ENCODE measurements at places on chromosomes 12 and 14.

DNA sequence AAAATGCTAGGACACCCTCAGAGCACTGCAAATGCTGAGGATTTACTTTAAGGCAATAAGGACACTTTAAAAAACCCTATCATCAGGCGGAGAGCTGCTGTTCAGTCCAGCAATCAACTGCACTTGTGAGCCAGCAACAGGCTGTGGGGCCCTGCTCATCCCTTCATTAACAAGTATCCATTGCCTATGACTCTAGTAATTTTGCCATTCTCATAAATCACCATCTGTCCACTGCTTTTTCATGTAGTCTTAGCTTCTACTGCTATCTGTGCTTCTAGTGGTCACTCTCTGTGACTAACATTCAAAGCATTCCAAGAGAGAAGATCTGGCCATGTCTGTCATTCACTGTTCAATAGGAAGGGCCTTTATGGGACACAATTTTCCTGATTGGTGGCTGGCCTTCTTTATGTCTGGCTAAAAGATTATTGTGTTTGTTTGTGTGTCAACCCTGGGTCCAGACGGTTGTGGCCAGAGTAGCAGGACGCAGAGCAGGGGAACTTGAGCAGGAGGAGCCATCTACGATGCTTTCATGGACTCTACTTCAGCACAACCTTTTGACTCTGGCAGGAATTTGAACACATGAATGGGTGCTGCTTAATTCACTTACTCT is 3.6 kb upstream of the KRAS start:
- DNase-seq = no peak

DNA sequence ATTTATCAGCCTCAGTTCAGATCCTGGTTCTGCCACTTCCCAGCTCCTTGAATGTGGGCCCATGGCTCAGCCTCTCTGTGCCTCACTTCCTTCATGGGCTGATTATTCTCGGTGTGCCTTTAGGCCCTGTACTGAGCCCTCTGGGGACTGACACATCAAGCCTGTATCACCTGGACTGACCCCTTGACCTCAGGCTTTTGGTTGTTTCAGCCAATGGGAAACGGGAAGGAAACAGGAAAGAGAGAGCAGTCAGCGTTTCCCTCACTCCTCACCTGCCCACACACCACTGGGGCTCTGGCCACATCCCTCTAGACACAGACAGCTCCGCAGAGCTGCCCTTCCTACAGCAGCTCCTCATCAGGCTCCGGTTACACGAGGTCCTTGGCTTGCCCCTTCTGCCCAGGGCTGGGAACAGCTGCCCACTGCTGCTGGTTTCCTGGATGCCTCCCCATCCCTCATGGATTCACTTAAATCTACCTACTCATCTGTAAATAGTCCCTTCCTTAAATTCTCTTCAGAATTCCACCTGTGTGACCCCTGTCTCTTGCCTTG is 37.0 kb upstream of the ITPR2 start:
- no peak for DNase-seq

DNA sequence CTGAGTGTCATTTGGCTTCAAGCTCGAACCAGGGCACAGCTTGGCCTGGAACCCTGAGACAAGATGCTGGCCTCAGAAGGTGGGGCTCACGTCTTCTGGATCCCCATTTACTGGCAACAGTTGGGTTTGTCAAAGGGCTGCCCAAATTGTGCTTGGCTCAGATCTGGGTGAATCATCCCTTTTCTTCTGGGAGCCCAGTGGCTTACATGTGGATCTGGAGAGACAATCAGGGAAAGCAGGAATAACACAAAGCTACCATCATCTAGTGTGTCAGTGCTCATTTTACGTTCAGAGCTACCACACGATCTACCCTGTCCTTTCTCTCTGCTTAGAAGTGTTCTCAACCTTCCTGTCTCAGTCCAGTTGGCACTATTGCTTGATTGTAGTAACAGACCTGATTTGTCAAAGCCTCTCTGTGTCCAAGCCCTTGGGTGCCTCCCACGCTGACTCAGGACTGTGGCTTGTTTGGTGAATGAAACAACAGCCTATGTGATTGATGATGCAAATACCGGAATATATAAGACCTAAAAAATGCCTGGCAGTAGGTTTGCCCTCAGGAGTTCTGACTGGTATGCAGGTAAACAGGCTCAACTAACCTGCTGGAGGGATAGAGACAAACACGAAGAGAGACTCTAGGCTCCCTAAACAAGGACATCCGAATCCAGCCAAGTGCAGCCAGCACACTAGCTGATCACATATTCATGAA is 974.3 kb downstream of the VRK1 start:
- no peak for DNase-seq

DNA sequence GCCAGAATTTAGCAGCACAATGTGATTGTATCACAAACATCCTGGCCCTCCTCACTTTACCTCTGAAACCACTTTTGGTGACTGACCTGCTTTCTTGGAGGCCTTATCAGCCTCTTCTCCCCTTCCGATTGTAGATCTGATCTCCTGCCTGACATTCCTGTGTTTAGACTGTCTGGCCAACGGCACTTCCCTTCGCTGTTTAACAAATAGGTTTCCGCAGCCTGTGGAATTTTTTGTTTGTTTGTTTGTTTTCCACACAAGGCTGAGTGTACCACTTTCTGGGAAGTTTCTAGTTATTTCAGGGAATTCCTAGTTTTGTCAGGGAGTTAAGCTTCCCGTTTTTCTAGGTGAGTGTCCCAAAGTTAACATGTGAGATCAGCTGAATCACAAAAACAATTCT is 65.9 kb upstream of the CDKN3 start:
- no peak for DNase-seq

DNA sequence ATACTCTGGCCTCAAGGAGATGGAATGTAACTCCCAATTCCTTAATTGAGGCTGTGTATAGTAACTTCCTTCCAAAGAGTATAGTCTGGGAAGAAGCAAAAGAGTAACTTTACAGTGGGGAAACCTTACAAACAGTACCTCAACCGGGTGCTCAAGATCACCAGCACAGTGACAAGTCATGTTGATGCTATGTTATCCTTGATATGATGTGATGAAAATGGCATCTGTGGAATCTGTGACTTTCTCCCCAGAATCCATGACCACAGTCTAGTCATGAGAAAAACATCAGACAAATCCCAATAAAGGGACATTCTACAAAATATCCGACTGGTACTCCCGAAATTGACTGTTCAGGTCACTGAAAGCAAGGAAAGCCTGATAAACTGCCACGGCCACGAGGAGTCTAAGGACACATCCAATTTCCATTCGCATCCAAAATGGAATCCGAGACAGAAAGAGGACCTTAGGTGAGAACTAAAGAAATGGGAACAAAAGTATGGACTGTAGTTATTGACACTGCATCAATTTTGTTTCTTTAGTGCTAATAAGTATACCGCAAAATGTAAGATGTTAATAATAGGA is 97.3 kb upstream of the FRMD6 start:
- DNase-seq = no peak

DNA sequence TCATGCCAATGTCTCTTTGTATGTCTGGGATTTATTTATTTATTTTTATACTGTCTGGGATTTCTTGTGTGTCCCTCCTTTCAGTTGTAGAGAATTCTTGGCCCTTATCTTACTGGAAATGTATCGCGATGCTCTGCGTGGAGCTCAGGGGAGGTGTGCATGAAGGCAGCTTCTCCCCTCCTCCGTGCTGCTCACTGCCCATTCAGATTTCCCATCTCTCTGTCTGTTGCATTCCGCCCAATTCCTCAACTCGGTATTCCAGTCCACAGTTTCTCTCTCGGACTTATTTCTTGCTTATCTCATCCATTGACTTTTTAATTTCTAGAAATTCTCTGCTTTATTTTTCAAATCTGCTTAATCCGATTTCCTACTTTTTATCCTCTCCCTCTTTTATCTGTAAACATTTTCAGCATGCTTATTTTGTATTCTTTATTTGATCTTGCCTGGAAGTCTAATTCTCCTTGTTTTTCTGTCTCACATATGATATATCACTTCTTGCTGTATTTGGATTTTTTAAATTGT is 93.2 kb downstream of the FBXW8 start:
- no peak for DNase-seq

DNA sequence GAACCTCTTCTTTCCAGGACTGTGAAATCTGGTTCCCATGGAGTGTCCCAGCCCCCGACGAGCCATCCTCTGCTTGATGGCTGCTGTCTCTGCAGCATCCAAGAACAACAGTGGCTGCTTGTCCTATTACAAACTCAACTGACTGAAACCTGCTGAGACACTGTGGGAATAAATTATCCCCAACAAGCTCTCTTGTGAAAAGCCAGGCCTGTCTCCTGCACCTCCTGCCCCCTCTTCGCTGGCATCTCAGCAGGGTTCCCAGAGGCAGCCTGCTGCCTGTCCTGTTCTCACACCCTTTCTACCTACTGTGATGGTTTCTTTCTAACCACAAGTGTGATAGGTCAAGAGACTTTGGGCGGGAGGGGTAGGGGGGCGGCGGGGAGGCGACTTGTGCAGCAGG is 180.2 kb downstream of the TSPAN9 start:
- no peak for DNase-seq

GRCh38 chr12:12721176-12721751 is 4.1 kb downstream of the CDKN1B start:
- DNase-seq = no peak

DNA sequence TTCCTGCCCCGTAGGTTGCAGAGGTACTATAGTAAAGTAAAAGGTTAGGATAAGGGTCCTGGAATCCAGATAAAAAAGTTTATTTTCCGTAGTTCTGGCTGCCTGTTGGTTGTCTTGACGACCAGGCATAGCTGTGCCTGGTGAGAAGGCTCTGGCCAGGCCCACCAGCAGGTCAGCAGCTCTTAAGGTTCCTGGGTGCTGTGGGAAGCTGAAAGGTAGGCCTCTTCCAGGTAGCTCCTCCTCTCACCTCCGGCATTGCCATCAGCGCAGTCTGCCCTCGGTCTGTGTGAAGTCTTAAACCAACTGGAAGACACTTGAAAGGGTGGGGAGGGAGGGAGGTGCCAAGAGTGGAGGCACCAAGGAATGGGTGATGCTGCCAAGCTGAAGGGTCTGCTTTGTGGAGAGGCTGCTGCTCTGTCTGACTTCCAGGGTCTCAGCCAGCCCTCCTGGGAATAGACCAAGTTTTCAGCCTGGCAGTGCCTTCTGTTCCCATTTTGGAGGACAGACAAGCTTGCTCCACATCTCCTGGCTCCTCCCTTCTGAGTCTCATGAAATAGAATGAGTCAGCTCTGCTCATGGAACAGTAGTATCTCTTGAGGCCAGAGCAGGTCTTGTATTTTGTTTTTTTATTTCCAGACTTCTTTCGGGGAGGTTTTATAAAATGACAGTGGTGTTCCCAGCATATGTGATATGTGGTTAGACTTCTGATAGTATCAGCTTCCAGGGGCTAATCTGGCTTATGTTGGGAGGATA is 5.2 kb upstream of the ACADS start:
- DNase-seq = no peak

DNA sequence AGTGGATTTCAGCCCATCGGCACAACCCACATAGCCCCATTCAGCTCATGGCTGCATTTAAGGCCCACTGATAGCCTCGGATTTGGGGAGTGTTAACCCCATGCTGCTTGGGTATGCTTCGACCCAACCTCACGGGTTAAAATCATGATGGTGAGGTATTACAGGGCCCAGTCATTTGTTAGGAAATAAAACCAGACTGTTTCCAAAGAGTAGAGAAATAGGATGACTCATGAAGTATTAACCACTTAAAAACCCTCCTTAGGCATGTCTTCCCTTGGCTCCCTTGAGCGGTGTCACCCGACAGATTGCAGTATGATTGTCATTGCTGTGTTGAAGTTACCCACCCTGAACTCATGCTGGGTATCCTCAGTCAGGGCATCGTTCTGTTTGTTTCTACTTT is 289.1 kb downstream of the CACNA1C start:
- DNase-seq = no peak

DNA sequence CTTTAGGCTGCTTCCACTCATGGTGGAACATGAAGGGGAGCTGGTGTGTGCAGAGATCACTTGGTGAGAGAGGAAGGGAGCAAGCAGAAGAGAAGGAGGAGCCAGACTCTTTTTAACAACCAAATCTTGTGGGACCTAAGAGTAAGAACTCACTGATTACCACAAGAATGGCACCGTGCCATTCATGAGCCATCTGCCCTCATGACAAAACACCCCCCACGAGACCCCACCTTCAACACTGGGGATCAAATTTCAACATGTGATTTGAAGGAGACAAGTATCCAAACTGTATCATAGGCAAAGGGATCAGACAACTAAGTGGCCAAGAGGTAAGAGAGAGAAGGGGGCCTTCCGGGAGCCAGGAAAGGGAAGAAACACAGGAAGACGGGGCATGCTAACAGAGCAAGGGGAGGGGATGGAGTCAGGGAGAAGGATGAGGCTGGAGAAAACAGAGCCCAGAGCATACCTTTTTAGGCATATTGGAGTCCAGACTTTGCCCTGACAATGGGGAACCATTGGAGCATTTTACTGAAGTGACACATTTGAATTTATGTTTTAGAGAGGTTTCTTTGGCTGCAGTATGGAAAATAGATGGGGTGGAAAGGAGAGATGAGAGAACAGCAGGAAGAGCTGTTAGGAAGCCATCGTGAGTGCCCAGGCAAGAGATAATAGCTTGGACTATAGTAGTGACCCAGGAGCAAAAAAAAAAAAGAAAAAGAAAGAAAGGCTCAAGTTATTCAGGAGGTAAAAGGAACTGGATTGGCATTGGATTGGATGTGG is 204.4 kb upstream of the NUDT4 start:
- no peak for DNase-seq

DNA sequence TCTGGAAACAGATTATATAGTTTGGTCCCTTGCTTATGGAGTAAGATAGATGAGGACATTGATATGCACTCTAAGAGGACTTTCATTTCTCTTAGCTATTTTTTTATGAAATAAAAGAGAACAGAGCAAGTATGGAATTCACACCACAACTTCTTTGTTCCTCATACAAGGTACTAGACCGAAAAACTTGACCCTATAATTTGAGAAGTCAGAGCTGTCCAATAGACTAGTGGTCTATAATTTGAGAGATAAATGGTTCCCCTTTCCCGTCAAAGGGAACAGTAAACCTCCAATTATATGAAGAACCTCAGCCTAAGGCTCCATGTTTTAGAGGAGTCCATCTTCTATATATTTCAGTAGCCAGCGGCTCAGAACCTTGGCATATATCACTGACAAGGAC is 58.5 kb upstream of the HIF1A start:
- DNase-seq = no peak

- no peak for DNase-seq
These were observed 87.7 kb downstream of the GLT1D1 start for GRCh38 chr12:128940974-128941373.

GRCh38 chr14:54672688-54673087 is 105.8 kb downstream of the SAMD4A start:
- no peak for DNase-seq

DNA sequence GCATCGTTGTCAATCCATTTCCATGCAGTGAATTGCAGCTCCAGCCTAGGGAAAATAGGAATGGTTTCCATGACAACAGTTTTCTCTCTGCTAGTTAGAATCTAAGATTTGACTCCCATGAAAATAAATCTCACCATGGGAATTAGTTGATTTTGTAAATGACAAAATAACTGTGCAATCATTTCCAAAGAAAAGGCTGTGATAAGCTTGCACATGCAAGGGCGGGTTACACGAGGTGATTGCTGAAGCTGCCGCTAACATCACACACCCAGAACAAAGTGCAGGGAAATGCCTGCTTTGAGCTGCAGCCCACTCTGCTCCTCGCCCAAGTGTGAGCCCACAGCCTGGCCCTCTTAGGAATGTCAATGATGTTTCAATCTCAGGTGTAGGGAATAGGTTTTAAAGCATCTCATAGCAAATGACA is 53.8 kb downstream of the TRIM9 start:
- DNase-seq = no peak

GRCh38 chr14:75042035-75042434 is 9.2 kb downstream of the MLH3 start:
- no peak for DNase-seq

GRCh38 chr12:109084425-109084824 is 8.8 kb downstream of the ALKBH2 start:
- no peak for DNase-seq

- no peak for DNase-seq
These were observed 79.3 kb upstream of the DYNC1H1 start for GRCh38 chr14:101884934-101885576.

Data from tibial nerve (tissue), 4 donors.